Testis (tissue), 5 donors: ENCODE measurements at places on chromosomes 5 and 9.

- no peak for DNase-seq
Measured at GRCh38 chr5:68245319-68245718, 29.8 kb downstream of the PIK3R1 start.

DNA sequence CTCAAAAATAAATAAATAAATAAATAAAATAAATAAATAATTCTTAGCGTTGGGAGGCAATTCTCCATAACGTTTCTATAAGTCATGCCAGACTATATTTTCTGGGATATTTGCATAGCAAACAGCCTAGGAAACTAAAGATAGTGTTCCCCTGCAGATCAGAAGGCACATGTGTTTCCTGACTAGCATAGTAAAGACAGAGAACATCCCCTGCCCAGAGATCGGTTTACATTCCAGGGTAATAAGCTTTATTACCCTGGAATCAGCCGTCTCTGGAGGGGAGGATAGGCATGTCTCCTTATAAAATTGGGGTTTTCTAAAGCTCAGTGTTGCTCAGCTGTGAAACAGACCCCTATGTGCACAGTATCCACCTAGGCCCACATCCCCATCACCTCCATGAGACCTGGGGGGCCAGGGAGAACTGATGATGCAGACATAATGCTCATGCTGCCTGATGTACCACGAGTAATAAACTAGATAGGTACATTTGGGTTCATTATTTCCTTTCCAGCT lies 36.9 kb upstream of the IFNK start:
- DNase-seq = no peak

DNA sequence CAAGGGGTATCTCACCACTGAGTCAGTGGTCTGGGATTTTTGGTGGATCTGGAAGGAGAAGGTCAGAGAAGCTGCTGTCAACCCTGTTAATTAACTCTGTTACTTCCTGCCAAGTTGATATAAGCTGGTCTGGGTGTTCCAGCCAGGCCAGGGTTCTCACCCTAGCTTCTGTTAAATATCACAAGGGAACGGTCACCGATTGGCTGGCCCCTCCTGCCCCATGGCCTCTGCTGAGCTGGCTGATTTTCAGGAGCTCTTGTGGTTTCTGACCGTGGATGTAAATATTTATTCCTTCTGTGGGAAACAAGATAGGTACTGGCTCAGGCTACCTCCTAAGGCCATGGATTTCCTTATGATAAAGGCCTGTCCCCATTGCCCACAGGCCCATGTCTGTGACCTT lies 1.0 kb downstream of the ADAMTS13 start:
- DNase-seq = no peak

GRCh38 chr9:121118266-121118665 lies 43.5 kb downstream of the CNTRL start:
- no peak for DNase-seq
